Dermis microvascular lymphatic vessel endothelial cell (primary cell): ENCODE measurements at places on chromosomes 1 and 21.

GRCh38 chr1:4161366-4162006 is 261.4 kb upstream of the C1orf174 start:
- no peak for DNase-seq

- DNase-seq = no peak
These were observed 7.7 kb downstream of the NTRK1 start for GRCh38 chr1:156868341-156868740.

GRCh38 chr1:234756066-234756774 is 146.2 kb upstream of the IRF2BP2 start:
- DNase-seq = no peak

- DNase-seq = no peak
These were observed 49.2 kb upstream of the COL24A1 start for GRCh38 chr1:86205741-86206140.

- peak; percentile 31 for DNase-seq
These were observed 870 bp downstream of the FBXO28 start for GRCh38 chr1:224114787-224115175.

DNA sequence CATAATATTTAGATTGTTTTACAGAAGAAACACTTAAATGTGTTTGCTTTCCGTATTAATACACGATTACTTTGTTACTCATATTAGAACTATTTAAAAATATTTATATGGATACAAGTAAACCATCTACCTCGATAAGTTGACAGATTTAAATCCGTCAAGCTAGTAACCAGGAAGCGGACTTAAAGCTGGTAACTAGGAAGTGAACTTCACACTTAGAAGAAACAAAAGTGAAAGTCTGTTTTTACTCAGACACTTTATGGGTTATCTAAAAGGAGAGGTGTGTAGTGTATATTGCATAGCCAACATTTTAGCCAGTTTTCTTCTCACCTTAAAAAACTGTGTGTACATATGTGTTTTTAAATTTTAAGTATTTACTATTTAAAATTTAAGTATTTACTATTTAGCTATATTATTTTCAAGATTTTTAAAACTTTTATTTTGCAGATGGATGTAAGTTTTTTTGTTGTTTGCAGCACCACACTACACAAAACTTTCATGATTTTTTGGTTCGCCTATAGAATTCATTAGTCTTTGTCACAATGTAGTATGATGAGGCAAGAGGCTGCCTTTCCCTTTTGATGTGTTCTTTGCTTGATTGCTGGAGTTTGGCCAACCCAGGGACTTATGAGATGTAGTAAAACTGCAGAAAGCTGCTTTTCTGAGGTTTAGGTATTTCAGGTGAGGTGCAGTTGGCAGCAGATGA is 2.7 kb downstream of the USP25 start:
- DNase-seq = peak; percentile 86

- peak; percentile 89 for DNase-seq
These were observed 22.4 kb upstream of the SYNC start for GRCh38 chr1:32724678-32725614.

- DNase-seq = no peak
These were observed 30.6 kb downstream of the QSOX1 start for GRCh38 chr1:180185281-180185680.

DNA sequence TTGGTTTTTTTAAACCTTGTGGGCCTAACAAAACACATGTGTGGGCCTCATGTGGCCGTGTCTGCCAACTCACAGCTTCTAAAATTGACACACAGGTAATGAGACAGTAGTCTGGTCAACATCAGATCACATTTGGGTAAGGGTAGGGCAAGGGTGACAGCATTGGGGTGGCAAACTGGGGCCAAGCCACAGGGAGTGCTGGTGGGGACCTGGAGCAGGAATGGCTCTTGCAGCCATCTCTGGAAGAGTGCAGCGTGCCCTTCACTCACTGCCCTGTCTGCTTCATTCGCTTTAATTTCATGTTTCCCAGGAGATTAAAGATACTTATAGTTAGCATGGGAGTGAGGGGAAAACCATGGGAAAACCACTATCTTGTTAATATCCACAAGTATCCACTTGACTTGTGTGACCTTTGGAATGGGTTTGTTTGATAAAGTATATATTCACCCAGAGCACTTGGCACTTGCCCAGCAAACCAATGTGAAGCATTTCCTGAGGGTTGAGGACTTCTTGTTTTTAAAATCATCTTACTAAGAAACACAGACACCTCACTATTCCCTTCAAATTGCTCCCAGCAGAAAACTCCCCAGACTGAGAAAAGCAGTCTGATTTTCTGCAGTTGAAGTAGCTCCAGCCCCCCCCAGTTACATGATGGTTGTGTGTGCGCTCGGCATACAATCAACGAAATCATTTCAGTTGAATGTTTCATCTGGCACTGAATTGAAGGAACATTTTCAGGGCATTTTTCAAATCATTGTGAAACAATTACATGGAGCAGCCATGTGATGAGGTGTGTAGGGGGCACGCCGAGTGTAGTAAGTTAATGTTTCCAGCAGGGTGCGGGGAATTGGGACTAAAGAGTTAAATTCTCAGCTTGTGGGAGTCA is 175.7 kb downstream of the VPS13D start:
- DNase-seq = peak; percentile 93

- DNase-seq = peak; percentile 72
These were observed at the start of gene PEA15 for GRCh38 chr1:160205242-160206035. PEA15 (plus strand) TSS chr1:160205384; CDS start chr1:160211545, 6,161 bp downstream.

DNA sequence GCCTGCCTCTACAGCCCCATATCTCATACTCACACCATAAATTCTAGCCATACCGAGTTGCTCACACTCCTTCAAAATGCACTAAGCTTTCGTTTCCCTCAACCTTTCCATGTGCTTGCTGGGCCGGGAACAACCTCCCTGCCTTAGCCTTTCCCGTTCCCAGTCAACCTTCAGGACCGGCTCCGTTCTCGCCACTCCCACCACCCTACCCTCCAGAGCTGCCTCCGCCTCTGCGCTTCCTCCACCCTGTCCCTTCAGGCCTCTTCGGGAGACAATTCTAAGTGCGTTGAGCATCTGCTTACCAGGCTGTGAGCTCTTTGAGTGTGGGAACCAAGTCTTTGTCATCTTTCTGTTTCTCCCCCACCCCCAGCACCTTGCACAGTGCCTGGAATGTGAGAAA is 31.6 kb downstream of the KCNN3 start:
- no peak for DNase-seq

- DNase-seq = peak; percentile 16
These were observed 71.1 kb upstream of the CD34 start for GRCh38 chr1:207981976-207982375.

DNA sequence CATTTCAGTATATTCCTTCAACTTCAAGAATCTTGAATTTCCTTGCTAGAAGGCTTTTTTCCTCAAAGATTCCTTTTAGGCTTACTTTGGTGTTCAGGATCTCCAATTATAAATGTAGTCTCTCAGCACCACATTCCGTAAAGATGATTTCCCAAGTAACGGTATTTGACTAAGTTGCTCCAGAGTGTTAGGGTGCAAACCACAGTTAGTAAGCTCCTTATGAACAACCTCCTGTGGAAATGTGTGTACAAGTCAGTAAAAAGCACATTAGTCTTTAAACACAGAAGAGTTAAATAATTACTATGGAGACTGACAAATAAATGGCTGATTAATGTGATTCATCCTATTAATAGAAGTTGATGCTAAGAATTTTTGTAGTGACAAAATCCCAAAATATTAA is 10.3 kb downstream of the DONSON start:
- DNase-seq = no peak

- no peak for DNase-seq
These were observed 7.7 kb upstream of the ECE1 start for GRCh38 chr1:21297975-21298374.

GRCh38 chr1:8985915-8986813 is 40.1 kb downstream of the SLC2A7 start:
- peak; percentile 94 for DNase-seq

- DNase-seq = no peak
These were observed 1.3 kb upstream of the NT5C1A start for GRCh38 chr1:39673215-39673614.

DNA sequence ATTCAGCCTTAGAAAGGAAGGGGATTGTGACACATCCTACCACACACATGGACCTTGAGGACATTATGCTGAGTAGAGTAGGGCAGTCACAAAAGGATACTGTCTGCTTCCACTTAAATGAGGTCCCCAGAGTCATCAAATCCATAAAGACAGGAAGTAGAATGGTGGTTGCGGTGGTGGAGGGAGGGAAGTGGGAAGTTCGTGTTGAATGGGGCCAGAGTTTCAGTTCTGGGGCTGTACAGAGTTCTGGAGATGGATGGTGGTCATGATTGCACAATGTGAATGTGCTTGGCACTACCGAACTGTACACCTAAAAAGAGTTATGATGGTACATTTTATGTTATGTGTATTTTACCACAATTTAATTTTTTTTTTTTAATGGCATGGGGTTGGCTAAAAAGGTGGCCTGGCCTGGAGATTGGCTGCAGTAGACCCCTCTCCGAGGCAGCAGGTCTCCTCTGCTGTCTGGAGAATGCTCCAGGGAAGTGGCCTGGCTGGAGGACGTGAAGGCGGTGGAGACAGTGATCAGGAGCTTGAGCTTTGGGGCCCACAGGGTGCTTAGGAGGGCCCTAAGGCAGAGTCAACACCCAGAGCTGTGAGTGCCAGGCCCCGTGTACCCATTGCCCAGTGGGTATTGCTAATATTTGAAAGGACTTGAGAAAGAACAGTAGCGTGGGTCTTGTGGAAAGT is 30.4 kb downstream of the IFNGR2 start:
- no peak for DNase-seq

DNA sequence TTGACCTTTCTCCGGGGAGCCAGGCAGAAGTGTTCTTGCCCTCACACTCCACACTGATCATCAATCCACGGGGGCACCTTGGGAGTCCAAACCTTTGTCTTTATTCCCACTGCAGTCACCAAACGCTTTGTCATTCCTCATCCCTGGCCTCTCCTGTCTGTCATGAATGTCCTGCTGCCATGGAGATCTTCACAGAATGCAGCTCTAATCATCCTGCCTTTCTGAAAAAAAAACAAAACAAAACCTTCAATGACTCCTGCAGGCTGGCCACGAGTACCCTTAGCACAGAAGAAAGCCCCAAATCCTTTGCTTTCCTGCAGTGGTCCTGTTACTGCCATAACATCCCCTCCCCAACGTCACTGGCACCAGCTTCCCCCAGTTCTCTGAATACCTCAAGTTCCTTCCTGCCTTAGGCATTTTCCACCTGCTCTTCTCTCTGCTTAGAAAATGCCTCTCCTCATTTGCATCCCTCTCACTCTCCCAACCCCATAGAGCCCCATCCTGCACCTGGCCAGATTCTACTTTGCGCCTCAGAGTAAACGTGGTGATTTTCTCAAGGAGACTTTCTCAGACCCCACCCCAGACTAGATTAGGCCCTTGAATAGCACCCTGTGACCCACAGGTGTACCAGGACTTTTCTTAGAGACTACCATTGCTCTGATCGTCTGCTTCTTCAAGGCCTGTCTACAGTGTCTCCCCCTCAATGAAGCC is 131.2 kb downstream of the AK5 start:
- peak; percentile 12 for DNase-seq

GRCh38 chr1:43302721-43303470 is 2.1 kb downstream of the TIE1 start:
- no peak for DNase-seq

DNA sequence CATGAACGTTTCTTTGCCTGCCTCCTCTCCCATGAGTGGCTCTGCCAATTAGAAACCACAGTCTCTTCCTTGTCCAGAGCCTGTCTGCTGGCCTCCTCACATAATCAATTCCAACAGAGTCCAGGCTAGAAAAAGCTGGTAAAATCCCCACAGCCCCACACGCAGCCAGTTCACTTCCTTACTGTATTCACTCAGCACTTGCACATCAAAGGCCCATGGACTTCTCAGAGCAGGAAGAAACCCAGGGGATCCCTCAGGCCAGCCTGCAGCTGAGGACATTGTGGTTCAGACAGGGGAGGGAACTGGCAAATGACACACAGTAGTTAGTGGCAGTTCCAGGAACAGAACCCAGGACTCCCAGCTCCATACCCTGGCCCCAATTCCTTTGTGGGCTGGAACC is 171.6 kb upstream of the EDN2 start:
- no peak for DNase-seq

- no peak for DNase-seq
These were observed 485 bp downstream of the SIPA1L2 start for GRCh38 chr1:232629250-232630046.

- DNase-seq = no peak
These were observed 13.9 kb downstream of the HLX start for GRCh38 chr1:220892997-220893700.
